ENCODE measurements at places on chromosomes 5 and 9. TPM values are rescaled to one million over a fixed set of nuclear protein-coding genes. Genes with fewer than 3 reads are reported as not detected.

GRCh38 chr5:135034963-135035677, 1.1 kb upstream of the PITX1 start:
- no peak for DNase-seq

GRCh38 chr9:29290516-29290915, 1717.2 kb upstream of the C9orf72 start:
- no peak for DNase-seq

GRCh38 chr5:33848554-33848953, 43.2 kb downstream of the ADAMTS12 start:
- DNase-seq: no peak

DNA sequence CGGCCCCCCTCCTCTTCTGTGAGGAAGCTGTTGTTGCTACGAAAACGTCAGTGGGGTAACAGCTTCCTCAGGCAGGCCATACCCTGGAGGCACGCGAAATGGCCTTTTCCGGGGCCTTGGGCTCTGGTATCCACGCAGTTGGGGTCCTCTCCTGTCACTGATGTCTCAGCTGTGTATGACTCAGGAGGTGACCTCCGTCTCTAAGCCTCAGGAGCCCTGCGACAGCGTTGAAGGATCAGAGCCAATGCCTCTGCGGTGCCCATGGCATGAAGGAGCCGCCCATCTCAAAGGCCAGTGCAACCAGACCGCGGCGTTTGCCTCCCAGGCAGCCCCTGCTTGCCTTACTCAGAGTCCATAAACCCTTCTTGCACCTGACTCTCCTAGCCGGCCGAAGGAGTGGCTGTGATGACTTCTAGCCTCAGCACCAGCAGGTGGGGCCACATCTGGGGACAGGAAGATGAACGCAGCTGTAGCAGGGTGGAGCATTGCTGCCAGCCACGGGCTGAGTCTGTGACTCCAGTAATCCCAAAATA, 1.0 kb upstream of the MXD3 start:
- peak; percentile 39 for DNase-seq

Gene NMRK1
- 21.9 TPM for total RNA-seq

DNA sequence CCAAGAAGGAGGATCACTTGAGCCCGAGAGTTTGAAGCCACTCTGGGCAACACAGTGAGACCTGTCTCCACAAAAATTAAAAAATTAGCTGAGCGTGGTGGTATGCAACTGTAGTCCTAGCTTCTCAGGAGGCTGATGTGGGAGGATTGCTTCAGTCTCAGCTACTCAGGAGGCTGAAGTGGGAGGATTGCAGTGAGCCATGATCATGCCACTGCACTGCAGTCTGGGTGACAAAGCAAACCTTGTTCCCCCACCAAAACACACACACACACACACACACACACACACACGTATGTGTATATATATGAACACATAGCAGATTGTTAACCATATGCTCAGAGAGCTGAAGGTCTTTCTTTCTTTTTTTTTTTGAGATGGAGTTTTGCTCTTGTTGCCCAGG, 157.5 kb upstream of the MAST4 start:
- DNase-seq: no peak

DNA sequence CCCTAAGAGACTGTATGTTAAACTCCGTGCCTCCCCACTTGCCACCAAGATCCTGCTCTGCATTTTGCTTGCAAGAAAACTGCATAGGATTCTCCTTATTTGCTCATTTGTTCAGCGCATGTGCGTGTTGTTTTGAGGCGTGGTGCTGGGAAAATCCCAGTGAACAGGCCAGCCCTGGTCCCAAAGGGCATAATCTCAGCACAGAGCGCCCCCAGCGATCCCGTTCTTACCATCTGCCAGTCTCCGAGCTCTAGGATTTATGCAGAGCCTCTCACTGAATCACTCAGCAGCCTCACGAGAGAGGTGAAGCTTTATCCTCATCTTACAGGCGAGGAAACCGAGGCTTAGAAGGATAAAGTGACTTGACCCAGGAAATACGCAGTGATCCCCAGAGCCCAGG, 11.5 kb downstream of the PRRX2 start:
- no peak for DNase-seq

DNA sequence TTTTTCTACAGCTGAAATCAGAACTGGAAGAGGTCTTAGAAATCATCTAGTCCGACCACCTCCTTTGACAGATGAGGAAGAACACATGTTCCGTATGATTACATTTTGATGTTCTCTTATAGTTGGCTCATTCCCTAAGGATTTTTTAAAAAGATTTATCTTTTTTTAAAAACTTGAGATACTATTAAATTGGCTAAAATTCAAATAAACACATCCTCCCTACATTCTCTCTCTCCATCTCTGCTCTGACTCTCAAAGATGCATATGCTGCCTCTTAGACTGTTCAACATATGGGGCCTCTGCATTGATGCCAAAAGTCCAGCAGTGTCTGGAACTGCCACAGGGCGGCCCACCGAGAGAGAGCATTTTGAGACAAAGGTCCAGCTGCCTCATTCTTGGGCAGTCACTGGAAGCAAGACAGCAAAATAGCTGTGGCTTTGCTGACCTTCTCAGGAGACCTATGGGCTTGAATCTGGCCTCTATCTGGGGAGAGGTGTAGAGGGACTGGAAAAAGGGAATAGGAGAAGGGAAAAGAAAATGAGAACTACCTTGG, 12.8 kb upstream of the TSSK1B start:
- no peak for DNase-seq
